ENCODE measurements at places on chromosomes 1 and 21.

GRCh38 chr1:203632941-203633340 is 6.3 kb downstream of the ATP2B4 start:
- no peak for DNase-seq

DNA sequence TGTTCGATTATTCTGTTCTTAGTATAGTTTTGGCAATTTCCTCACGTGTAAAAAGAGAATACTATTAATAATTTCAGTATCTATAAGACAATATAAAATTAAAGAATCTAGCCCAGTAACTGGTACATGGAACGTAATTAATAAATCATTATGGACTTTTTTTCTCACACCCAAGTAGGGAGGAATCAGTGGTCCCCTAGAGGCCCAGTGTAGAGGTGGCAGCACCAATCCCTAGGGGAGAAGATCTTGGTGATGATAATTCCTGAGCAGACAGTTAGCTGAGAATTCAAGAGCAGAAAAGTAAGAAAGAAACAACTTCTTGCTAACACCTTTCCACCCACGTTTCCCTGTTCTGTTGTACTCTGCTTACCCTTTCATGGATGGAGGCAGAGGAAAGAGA is 19.7 kb upstream of the SELE start:
- DNase-seq: no peak

DNA sequence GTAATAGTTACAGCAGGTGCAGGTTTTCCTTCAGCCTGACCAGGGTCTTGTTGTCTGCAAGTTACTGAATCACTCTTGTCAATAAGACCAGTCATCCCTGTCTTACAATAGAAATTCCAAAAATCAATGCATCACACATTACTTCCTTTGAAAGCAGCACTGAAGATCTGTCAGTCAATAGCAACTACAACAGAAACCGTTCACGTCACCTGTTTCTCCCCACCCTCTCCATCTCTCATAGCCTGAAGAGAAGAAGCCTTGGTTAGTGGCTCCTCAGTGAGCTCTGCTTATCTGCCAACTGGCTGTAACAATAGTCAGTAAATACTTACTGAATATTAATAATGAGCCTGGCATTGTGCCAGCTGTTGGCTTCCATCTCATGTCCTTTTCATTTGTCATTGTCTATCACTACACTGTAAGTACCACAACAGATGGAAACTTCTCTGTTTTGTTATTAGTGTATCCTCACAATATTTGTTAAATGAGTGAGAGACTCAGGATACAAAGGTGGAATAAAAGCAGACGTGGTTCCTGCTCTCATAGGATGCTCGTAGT is 195.2 kb downstream of the S1PR1 start:
- no peak for DNase-seq

DNA sequence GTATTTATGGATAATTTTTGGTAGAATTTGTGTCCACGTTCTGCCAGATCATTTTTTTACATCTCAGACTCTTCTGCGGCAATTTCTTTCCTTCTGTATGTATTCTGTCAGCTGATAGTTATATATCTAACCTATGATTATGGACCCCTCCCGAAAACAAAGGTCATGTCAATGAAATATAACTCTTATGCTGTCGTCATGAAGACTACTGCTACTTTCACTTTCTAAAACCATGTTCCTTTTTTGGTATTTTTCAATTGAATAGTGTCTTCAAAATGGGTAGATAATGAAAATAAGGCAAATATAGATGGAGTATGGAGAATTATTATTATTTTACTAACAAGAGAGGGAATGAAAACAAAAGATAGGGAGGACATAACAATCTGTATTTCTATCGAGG is 3.2 kb downstream of the ANGPTL1 start:
- DNase-seq: peak; percentile 41

DNA sequence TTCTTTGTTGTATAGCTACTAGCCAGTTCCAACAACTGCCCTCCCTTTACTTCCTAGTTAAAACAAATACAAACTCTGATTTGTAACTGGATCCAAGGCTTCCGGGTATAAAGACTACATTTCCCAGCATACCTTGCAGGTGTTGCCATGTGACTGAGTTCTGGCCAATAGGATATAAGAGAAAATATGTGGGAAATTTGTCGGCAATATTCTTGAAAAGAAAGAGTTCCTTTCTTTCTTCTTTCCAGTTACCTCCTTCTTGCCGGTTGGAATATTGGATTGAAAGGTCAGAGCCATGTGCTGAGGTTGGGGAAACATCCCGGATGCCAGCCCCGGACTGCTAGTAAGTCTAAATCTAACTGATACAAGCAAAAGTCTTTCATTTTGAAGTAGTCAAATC is 23.0 kb upstream of the ZBTB40 start:
- peak; percentile 65 for DNase-seq

- no peak for DNase-seq
Observed at GRCh38 chr1:3651026-3651929, 1.0 kb upstream of the TP73 start.

DNA sequence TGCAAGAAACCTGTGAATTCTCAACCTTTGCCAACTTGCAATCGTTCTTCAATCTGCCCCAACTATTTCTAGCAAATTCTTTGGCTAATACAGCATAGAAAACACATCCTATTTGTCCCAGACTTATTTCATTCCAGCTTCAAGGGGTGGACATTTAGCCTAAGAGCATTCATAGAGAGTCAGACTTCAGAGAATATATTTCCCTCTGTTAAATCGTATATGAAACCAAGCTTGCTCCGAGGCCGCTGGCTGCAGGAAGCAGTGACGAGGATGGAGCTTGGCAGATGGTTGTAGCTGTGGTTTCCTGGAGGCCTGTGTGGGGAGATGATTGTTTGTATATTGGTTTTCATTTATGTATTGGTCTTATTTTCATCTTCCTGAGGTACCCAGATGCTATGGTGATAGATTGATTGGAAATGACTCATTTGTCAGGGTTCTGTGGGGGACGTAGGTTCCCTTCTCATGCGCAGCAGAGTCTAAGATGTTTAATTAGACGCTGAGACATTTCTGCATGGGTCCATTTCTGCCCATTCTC is 26.1 kb downstream of the MAN1C1 start:
- DNase-seq: no peak

- DNase-seq: no peak
Observed at GRCh38 chr1:153553096-153553495, 4.0 kb upstream of the S100A3 start.

DNA sequence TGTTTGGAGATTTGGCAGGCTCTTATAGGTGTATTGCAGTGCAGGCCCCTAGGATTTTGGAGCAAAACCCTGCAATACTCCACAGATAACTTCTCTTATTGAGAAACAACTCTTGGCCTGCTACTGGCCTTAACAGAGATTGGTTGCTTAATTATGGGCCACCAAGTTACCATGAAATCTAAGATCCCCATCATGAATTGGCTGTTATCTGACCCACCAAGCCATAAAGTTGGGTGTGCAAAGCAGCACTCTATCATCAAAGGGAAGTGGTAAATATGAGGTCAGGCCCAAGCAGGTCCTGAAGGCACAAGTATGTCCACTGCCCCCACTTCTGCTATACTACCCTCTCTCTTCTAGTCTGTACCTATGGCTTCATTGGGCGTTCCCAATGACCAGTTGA is 130.0 kb upstream of the TNFSF4 start:
- no peak for DNase-seq
